AG08395 (cell line): ENCODE measurements at places on chromosomes 4 and X.

GRCh38 chr4:81211956-81212355, 3.1 kb downstream of the PRKG2 start:
- DNase-seq: no peak

DNA sequence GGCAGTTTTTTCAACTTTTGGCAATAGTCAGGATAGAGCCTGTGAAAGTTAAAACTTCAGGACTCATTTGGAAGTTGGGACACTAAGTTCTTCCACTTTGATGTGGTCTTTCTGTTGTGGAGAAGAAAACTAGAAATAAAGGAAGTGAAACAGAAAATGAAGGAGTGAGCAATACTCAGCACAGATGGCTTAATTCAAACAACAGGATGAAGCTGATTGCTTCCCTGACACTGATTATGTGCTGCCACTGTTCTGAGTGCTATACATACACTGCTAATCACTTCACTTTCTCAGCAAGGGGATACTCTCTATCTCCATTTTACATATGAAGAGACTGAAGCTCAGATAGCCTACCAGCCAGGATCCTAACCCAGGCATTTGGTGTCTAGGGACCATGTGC, 235.1 kb upstream of the CPEB2 start:
- no peak for DNase-seq

- DNase-seq: no peak
Observed at GRCh38 chrX:15127010-15127409, 142.9 kb downstream of the ASB9 start.

- DNase-seq: no peak
Observed at GRCh38 chr4:144611850-144612249, 34.1 kb upstream of the HHIP start.

GRCh38 chrX:38205039-38205438, 15.6 kb downstream of the SRPX start:
- no peak for DNase-seq

DNA sequence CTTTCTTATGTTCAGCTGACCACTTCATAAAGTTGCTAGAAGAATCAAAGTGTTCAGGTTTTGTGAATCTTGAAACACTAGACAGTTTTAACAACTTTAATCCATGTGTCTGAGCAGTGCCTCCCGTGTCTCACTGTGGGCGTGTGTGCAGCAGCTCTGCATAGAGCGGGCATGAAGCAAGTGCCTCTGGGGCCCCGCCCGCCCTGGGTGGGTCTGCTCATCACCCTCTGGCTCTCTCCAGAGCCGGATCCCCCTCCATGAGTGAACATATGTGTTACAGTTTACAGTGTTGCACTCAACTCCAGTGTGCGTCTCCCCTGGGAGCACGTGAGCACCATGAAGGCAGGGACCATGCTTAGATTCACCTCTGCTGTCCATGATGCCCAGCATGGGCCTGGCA, 37.6 kb upstream of the CRMP1 start:
- no peak for DNase-seq

DNA sequence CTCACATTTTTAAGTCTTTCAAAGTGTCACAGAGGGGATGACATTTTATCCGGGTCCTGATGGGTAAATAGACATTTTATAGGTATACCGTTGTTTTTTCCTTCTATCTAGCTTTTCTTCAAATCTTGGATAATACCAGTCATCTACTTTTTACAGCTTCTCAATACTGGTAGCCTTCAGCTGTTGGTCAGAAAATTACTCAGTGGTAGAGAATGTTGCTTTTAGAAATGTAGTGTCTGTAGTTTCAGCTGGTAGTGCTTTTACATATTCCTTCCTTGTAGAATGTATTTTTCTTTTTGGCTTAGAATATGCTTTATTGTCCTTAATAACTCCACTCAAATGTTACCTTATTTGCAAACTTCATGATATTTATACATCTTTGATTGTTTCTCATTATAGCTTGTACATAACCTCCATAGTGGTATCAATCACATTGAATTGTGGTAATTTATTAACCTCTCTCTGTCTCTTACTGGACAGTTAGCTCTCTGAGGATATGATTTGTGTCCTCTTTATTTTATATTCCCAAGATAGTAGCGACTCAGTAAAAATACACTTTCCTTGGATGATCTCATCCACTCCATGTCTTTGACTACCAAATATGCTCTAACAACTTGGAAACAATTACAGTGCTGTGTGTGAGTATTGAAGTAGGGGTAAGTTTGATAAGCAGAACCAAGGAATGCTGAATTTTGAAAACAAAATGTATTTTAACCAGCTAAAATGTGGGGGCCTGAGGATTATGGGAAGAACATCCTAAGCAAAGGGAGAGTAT, 53.8 kb downstream of the RAP1GDS1 start:
- peak; percentile 10 for DNase-seq

DNA sequence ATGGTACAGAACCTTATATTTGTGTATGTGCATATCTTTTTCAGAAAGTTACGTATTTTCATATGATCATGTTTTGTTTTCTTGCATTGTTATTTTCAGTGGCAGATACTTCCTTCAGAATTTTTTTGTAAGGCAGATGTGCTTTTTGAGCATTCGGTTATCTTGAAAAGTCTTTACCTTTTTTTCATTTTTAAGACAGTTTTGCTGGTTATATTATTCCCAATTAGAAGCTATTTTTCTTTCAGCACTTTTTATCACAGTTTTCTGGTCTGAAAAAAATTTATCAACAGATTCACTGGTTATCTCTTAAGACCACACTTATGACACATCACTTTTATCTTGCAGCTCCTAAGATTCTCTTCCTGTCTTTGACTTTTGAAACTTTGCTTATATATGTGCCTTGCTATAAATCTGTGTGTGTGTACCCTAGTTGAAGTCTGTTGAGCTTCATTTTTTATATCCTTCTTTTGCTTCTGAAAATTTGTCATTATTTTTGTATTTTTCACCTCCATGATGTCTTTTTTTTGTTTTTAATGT, 53.1 kb downstream of the ZNF732 start:
- no peak for DNase-seq

GRCh38 chr4:30429813-30430761, 290.1 kb upstream of the PCDH7 start:
- peak; percentile 2 for DNase-seq

GRCh38 chr4:155487210-155487609, 110.4 kb upstream of the MAP9 start:
- no peak for DNase-seq

DNA sequence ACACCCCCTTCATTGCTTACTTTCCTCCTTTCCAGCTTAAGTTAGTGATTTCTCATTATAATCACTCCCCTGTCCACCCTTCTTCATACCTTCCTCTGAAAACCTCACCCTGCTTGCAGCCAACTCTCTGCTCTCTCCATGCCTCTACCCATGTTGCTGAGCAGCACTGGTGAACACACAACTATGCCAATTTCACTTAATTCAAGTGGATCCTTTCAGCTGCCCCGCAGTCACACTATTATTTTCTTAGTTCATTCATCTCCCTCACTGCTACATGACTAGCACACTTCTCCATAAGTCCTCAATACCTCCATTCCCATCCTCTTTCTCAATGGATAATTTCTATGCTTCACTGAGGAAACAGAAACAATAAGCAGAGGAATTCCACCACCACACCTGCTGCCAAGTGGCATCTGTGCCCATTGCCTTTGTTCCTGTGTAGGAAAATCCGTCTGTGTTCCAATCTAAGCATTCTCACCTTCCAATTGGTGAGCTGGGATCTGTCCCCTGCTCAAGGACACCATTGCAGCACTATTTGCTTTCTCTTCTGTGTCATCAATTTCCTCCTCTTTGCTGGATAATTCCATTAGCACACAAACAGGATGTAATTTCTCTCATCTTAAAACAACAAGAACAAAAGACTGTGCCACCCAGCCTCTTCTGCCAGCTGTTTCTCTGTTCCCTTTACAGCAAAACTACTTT, 25.2 kb upstream of the PRSS48 start:
- no peak for DNase-seq

DNA sequence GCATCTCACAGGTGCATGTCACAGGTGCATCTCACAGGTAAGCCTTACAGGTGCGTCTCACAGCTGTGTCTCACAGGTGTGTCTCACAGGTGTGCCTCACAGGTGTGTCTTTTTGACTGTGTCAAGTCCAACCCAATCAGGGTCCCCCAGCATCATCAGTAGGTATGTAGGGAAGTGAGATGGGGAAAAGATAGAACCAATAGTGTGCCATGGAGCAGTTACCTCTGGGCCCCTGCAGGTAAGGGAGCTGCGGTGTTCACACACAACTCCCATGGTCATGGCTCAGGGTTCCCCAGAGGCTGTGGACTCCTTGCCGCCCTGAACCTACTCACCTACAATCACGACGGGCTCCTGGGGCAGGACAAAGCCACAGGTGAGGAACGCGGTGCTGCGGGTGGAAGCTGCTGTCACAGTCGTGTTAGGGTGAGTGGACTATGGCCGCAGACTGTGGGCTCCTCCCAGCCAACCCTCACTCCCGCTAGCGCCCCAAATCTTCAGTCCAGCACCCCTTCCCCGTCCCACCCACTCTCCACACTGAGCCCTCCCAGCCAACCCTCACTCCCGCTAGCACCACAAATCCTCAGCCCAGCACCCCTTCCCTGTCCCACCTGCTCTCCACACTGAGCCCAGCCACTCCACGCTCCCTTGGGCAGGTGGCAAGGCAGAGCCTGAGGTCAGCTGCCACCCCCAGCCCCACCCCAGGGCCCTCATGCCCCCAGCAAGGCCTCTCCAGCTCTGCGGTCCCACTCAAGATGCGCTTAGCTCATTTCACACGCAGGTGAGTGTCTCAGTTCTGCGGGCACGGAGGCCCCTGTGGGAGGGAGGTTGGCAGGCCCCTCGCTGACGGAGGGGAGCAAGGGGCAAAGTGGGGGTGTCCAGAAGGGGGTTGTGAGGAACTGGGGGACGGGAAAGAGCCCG, 2.1 kb upstream of the PDE6B start:
- DNase-seq: no peak

DNA sequence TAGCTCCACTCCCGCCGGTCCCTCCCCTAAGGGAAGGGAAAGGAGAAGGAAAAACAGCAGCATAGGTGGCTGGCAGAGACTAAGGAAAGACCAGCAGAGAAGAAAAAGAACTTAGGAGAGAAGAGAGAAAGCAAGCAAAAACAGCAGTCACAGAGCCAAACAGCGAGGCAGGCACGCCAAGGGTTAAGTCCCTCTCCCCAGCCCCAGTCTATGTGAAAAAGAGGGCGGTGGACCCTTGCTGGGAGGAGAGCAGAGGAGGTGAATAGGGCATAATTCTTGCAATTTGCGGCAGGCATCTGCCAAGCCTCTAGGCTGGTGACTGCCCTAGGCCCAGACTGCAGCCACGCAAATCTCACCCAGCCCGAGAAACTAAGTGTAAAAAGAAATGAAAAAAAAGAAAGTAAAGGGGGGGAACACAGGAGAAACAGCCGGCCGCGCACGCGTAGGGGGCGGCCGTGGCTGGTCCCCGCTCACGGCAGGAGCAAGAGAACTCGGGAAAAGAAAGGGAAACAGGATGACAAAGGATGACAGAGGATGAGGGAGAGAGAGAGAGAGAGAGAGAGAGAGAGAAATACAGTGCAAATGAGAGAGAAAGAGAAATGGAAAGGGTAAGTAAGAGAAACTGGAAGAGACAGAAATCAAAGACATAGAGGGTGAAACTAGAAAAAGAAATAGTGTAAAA, 48.6 kb downstream of the MAGEA9 start:
- peak; percentile 9 for DNase-seq

DNA sequence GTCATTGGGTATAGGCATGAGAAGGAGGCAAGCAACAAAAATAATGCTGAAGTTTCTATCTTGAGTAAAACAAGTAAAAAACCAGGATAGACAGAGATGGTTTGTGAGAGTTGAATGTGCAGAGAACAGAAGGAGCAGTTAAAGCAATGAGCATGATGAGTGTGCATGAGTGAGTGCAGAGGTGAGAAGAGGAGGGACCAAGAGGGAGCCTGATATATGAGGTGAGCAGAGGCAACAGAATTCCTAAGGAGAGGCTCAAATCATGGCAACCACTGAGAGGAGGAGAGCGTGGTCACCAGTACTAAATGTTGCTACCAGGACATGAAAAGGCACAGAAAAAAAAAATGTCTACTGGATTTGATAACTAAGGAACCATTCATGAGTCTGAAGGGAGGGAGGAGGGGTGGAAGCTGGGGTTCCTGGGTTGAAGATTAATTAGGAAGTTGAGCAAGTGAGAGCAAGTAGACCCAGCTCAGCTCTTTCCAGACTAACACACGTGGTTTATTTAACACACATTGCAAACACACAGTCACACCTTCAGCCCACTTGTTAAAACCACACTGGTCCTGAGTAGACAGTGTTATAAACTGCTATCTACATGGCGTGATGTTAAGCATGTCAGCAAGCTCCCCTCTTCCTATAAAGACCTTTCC, 69.0 kb upstream of the IQCM start:
- DNase-seq: no peak

- no peak for DNase-seq
Observed at GRCh38 chrX:95884186-95884585, 800.5 kb upstream of the DIAPH2 start.

DNA sequence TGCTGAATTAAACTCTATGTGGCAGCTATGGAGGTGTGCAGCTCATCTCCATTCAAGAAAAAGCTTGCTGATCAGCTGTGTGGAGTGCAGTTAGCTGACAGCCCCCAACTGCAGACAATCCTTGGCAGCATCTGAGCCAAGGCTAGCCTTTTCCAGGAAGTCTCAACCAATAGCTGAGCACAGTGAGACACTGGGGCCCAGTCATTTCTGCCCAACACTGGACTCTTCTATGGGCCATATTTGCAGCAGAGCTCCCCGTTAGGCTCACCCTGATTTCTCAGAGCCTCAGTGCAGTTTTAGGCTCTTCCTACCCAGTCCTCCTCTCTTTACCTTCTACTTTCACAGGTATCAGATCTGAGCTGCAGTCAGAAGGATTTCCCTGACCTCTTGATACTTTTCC, 12.9 kb downstream of the DDX53 start:
- DNase-seq: no peak

DNA sequence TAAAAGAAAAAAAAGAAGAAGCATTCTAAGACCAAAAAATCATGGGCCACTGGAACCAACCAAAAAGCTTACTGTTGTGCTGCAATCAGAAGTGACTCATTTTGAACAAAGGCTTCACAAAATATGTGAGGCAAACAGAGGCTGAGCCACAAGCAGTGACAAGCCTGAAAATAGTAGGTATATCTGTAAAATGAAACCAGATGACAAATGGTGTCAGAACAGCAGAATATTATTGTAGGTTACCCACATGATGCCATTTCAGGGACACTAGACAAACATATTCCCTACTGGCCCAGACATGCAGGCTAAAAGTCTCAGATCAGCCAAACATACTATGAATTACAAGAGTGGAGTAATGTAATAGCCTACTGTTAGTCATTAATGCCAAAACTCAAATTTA, 1301.8 kb upstream of the DIAPH2 start:
- DNase-seq: no peak

DNA sequence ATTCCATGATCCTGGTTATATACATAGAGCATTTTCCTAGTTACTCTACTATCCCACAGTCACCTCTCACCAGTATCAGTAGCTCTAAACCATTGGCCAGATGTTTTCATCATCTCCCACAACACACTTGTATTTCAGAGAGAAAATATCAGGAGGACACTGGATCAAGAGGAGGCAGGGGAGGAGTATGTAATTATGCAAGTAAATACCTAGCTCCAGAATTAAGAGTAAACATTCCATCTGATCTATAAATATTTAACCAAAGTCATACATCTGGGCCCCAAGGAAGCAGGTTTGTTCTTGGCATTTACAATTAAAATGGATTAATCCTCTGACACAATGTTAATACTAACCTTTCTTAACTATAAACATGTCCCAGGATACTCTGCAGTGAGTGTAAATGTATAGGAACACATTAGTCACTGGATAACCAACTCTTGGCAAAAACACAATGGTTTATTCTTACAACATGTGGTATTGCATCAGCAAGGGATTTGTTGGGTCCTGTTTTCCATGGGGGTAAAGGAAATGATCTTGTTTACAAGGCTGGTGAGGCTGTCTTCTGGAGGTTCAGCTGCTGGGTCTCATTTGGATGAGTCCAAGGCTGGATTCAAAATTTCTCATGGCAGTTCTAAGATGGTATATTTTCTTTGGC, 170.1 kb downstream of the ATG4A start:
- DNase-seq: no peak
